ENCODE measurements at places on chromosomes 2 and 18. TPM values are rescaled to one million over a fixed set of nuclear protein-coding genes. Genes with fewer than 3 reads are reported as not detected.

GRCh38 chr2:36456227-36457175 is 100.9 kb downstream of the CRIM1 start:
- DNase-seq = no peak

- no peak for DNase-seq
Observed at GRCh38 chr2:39508198-39508597, 71.1 kb upstream of the MAP4K3 start.

The IER3IP1 gene
- 14.1 TPM for total RNA-seq

DNA sequence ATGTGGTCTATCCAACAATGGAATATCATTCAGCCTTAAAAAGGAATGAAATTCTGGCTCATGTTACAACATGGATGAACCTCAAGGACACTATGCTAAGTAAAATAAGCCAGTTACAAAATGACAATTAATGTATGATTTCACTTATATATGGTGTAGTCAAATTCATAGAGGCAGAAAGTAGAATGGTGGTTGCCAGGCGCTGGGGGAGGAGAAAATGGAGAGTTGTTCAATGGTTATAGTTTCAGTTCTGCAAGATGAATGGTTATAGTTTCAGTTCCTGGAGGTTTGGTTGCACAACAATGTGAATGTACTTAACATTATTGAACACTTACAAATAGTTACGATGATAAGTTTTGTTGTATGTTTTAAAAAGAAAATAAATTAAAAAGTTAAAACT is 79.2 kb upstream of the IL1R2 start:
- no peak for DNase-seq

DNA sequence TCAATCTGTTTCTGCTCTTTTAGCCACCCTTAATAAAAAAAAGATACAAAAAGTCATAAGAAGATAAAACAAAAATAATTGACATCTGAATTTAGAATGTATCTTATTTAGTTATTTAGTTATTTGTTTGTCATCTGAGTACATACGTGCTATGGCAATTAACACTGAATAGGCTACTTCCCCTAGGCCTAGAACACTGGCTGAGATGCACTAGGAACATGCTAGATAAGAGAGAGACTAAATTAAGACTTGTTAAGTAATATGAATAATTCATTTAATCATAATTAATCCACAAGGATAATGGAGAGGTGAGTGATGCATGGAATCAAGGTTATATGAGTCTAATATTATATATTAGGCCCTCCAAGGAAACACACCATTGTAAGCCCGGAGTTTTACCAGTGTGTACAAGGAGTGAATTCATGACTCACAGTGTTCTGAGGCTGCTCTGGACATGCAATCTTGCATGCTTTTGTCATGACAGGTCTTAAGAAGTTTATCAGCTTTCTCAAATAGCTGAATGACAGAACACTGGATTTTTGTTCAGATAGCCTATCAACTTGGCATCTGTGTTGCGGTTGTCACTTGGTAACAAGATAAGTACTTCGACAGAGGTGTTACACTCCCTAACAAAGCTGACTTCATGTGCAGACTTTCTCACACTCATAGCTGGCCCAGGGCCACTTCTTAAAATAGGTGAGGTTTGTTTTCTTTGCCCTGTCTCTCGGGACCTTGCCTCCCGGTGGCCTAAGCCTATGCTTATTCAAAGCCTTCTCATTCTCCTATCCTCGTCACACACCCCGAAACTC is 5.0 kb upstream of the SERPINB2 start:
- no peak for DNase-seq

The DSG1 gene
- total RNA-seq = 60.2 TPM

The TANK gene
- 34.8 TPM for total RNA-seq

DNA sequence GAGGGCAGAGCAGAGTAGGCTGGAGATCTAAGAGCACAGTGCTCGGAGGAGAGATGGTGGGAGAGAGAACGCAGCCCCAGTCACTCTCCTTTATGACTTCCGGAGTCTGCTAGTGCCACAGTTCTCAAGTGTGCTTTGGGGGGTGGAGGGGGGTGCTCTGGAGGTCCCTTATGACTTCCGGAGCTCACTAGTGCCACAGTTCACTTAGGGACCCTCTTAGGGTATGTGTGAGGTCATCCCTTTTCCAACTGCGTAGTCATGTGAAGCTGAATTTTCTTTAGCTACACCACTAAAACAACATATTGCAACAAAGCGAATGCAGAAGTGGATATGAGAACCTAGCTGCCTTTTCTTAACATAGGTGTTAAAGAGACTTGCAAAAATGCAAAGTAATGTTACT is 153.7 kb upstream of the KCTD1 start:
- DNase-seq = no peak

GRCh38 chr2:53911434-53912189 is 51.8 kb upstream of the GPR75 start:
- no peak for DNase-seq

GRCh38 chr18:22778996-22779395 is 154.1 kb upstream of the RBBP8 start:
- DNase-seq = no peak

- no peak for DNase-seq
Observed at GRCh38 chr2:223222397-223222796, 170.4 kb downstream of the KCNE4 start.

DNA sequence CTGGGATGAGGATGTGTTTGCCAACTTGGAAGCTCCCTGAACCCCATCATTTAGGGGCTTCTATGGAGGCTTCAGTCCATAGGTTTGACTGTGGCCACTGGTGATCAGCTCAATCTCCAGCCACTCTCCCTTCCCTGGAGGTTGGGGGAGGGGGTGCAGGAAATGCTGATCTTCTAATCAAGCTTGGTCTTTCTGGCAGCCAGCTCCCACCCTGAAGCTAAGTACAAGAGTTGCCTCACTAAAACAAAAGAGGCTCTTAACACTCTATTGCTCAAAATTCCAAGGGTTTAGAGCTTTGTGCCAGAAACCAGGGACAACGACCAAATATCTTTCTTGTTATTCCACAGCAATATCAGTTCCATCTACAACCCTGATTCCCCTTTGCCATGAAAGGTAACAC is 19.4 kb upstream of the MPPE1 start:
- DNase-seq = no peak

The UGT1A4 gene
- total RNA-seq = 3.8 TPM

- no peak for DNase-seq
Observed at GRCh38 chr2:31314761-31315160, 80.8 kb downstream of the EHD3 start.

GRCh38 chr2:225640550-225640949 is 241.0 kb downstream of the NYAP2 start:
- no peak for DNase-seq

The SCN9A gene
- 1.9 TPM for total RNA-seq

- DNase-seq = no peak
Observed at GRCh38 chr2:61158356-61158955, 3.5 kb upstream of the C2orf74 start.

The FNDC4 gene
- total RNA-seq = 13.9 TPM

DNA sequence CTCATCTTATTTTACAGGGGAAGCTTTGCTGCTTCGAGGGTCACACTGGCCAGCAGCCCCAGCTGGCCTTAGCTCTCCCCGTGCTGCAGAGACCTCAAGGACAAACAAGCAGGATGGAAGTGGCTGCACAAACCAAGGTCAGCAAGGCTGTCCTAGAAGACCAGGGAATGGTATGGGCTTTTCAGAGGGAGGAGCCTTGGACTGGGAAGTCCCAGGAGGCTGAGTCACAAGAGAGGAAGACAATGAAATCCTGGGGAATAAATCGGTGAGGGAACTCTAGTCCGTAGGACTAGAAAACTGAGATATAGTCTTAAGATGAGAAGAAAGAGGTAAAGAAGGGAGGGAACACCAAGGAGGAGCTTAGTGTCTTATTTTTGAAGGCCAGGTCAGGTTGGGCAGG is 15.7 kb downstream of the CREG2 start:
- DNase-seq = no peak

The ZC3H15 gene
- total RNA-seq = 32.2 TPM
